ENCODE measurements at places on chromosomes 7 and 10.

DNA sequence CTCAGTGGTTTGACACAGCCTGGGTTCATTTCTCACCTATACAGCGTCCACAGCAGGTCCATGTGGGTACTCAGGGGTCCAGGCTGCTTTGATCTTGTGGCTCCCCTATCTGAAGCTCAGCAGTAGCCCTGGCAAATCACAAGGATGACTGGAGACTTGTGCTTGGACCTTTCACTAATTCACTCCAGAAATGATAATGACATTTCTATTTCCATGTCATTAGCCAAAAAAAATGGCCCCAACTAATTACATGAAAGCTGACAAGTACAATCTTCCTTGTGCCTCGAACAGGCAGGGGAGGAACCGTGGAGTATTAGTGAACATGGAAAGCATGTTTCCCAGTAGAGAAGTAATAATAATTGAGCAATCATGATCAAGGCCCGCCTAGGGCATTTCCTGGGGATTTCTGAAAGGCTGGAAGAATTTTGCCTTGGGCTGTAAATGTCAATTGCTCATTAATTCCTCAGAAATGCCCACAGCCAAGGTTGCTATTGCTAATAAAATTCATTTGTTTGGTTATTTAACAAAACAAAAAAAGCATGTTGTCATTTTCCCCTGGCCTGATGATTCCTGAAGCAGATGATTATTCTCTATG is 586.1 kb downstream of the SDK1 start:
- DNase-seq: no peak

- DNase-seq: no peak
Measured at GRCh38 chr7:99072126-99072525, 71.8 kb downstream of the SMURF1 start.

DNA sequence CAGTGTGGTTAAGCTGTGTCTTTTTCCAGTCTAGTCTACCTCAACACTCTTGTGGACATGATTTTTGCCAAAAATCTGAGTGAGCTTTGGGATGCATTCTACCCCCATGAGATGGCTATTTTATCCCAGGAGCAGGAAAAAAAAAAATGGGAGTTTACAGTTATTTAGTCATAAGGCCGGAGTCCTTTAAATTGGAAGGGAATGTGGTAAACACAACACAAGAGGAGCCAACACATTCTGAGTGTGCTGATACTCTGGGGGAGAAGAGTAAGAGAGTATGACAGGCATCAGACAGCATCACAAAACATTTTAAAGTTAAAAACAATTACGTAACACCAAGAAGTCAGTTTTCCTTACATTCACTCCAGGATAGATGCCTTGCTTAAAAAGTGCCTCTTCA is 46.1 kb downstream of the C1GALT1 start:
- no peak for DNase-seq

GRCh38 chr10:125091891-125092290 is 68.5 kb downstream of the CTBP2 start:
- DNase-seq: no peak

DNA sequence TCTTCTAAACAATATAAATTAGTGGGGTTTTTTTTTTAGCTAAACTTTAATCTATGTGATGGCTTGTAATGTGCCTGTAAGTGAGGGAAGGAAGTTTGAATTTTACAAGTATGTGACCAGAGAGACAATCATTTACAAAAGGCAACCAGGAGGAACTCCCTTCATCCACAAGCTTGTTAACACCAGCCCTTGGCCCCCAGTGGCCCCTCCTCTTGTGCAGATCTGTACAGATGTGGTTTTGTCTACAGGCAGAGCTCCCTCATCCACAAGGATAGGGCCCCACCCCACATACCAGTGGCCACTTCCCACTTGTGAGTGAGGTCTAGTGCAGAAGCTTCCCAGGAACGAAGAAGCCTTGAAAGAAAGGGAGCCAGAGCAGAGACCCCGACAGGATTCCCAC is 234.1 kb upstream of the KMT2E start:
- DNase-seq: no peak

DNA sequence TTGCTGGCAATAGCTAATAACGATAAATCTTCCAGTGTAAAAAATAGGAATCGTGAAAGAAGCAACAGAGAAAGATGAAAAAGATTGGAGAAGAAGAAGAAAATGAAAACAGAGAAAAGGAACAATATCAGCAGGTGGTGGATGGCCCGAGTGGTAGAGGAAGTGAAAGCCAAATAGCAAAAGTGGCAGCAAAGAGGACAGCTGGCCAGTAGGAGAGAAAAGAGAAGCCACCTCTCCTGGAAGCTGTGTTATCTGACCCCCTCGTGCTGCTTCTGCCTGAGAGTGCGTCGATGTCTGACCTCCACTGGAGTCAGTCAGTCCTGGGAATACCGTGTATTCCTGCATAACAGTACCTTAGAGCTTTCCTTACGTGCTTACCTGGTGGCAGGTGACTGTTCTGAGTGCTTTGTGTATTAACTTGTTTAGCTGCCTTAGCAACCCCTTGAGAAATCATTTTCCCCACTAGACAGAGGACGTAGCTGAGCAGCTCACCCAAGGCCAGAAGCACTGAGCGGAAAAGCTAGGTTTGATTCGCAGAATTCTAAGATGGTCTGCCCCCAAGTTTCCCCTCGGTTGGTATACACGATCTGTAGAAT is 88.3 kb downstream of the CHN2 start:
- no peak for DNase-seq

DNA sequence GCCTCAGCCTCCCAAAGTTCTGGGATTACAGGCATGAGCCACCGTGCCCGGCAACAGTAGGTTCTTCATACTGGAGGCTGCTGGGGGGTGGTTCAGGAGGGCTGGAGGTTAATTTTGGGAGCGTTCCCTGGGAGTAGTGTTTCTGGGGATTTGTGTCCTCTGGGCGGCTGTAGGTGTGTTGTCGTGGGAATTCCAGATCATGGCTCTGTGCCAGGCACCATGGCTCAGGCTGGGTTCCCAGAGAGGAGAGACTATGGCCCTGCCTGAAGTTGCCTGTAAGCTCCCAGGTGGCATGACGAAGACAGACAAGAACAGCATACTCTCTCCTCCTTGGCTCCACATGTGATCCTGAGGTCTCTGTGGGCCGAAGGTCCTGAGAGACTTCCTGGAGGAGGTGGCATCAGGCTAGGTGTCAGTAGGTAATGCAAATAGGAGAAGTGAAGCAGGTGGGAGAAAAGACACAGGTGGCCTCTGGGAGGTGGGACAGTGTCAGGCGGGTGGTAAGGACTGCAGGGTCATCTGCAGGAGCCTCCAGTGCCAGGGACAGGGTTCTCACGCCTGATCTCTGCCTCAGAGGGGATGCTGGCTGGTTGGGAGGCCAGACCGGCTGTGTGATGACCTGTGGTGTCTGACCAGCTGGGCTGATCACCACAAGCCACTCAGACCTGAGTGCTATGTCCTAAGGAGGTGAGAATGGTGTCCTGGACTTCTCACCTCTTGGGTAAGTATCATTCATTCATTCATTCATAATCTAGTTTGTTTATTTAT is 18.7 kb downstream of the CLIP2 start:
- no peak for DNase-seq

GRCh38 chr10:105041956-105042355 is 400.9 kb downstream of the SORCS3 start:
- DNase-seq: no peak

DNA sequence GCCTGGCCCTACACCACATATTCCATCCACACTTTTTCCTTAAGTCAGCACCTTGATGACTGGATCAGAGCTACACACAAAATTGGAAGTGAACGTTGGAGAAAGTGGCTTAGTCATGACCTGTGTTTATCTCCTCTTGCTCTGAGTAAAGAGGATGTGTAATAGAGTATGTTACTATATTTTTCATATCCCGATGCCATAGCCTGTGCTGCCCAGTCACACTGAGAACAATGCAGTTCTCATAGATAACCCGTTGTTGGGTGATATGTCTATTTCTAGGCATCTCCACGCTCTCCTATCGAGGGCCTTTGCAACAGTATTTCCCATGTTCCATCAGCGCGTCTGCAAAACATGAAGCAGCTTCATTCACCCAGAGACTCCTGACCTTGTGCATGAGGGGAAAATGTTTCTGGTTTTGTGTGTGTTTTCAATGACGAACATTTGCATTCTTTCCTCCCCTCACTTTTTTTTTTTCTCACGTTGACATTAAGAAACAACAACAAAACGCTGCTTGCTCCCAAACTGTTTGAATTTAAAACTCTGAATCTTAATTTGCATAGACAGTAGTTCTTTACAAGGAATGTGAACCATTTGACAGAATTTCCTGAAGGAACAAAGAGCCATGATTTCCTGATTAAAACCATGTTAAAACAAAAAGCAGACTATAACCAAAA is 43.4 kb downstream of the GRK5 start:
- DNase-seq: no peak

- no peak for DNase-seq
Measured at GRCh38 chr10:118995739-118996138, 33.8 kb upstream of the NANOS1 start.

DNA sequence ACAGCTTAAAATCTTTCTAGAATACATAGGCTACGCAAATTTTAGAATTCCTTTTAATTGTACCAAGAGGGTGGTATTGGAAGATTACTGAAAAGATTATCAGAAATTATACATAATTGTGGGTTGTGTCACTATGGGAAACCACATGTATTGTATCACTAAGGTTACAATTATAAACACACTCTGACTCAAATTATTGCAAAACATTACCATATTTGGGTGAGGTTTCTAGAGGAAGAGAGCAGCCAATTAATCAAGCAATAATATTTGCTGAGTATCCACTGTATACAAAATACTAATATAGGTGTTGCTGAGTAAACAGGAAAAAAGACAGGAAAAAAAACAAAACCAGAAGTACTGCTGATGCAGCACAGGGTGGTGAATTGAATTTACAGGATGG is 3.1 kb upstream of the CAPZA2 start:
- DNase-seq: no peak

GRCh38 chr10:128064970-128065580 is 61.1 kb downstream of the MKI67 start:
- no peak for DNase-seq

GRCh38 chr10:97087296-97087695 is 98.5 kb downstream of the SLIT1 start:
- no peak for DNase-seq

- DNase-seq: no peak
Measured at GRCh38 chr7:16951483-16952080, 69.8 kb upstream of the AGR3 start.

- no peak for DNase-seq
Measured at GRCh38 chr10:102633287-102633686, 11.0 kb upstream of the TRIM8 start.

DNA sequence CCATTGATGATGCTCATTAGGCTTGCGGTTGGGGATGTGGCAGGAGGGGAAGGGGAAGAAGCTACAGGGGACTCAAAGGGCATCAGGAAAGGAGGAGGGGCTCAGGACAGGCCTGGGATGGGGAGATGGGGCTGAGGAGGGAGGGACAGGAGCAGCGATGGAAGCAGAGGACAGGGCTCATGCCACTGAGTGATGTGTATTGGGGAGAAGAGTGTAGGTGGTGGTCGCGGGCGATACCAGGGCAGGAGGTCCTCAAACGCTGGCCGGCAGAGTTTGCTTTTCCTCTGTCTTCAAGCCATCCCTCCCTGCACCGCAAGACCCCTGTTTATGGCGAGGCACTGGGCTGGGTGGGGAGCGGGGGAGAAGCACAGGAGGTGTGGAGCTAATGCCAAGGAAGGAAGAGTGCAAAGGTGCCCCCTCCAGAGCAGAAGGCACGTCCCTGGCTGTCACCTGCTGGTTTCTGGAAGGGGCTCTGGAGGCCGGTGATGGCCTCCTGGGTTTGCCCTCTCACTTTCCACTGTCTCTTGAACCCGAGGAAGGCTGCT is 134.7 kb downstream of the SVIL start:
- no peak for DNase-seq

DNA sequence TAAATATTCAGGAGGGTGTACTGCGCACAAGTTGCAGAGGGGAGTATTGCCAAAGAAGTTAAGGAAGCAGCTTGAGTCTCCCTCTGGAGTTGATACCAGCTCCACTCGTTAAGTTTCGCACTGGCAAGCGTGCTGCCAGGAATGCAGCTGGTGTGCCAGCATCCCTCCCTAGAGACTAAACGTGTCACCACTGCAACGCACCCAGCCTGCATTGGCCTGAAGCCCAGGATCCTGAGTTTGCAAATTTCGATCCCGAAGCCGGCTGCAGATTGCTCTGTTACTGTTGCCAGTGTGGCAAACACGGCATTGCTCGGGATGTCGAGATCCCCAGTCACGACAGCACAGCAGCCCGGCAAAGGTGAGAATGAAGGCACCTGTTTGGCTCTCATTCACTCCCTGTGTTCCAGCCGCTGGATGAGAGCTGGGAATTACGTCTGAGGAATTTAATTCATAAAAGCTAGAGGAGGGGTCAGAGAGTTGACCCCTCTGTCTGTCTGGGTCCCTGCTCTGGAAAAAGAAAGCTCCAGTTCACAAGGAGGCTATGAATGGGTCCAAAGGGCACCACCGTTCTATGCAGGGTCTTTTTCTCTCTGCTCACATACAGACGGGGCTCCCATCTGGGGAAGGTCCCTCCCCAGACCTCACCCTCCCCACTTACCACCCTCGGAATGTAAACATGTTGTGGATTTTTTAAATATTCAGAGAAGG is 61.0 kb downstream of the NRP1 start:
- no peak for DNase-seq

- DNase-seq: no peak
Measured at GRCh38 chr10:98251399-98251798, 16.6 kb downstream of the LOXL4 start.

DNA sequence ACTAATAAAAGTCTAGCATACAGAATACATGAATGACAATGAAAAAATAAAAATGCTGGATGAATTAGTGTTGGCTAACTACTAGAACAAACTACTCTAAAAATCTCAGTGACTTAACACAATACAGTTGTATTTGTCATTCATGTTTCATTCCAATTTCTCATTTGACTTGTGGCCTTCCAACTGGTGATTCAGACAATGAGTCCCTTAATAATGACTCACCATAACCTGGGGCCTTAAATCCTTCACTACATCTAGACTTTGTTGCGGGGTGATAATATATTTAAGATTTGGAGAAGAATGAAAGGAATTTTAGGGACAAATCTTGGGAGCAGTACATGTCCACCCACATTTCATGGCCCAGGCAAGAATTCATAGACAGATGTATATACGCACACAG is 90.5 kb upstream of the POM121L12 start:
- no peak for DNase-seq

GRCh38 chr7:154302380-154302779 is 250.2 kb downstream of the DPP6 start:
- DNase-seq: no peak

- no peak for DNase-seq
Measured at GRCh38 chr7:147809786-147810185, 780.8 kb upstream of the C7orf33 start.

- DNase-seq: no peak
Measured at GRCh38 chr7:70472601-70473237, 659.2 kb upstream of the GALNT17 start.
